ENCODE measurements at places on chromosomes 2 and 18. TPM values are rescaled to one million over a fixed set of nuclear protein-coding genes. Genes with fewer than 3 reads are reported as not detected.

DNA sequence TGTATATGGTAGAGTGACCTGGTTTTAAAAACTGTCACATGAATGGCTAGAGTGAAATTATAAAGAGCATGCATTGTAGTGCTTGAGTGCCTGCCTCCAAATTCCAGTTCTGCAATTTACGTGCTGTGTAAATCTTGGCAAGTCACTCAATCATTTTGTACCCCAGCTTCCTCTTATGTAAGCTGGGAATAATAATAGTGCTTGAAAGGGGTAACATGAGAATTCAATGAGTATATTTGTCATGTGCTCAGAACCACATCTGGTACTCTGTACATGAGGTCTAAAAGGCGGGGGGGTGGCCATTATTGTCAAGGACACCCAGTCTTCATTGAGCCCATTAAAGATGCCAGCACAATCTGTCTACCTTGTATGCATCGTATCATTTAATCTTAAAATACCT is 214.8 kb downstream of the MC4R start:
- no peaks in the 10 kb centered on the region for H3K36me3 ChIP-seq
- no peak overlapping the region for H3K4me3 ChIP-seq
- no peaks in the 10 kb centered on the region for H3K4me1 ChIP-seq
- peaks cover 3% of the 10 kb centered on the region for H3K27me3 ChIP-seq

Gene MOCOS
- total RNA-seq, result 0.14 TPM

Gene FEV
- not detected for total RNA-seq

- H3K4me3 ChIP-seq, result no peak overlapping the region
- no peaks in the 10 kb centered on the region for H3K4me1 ChIP-seq
- DNase-seq, result no peak
- no peaks in the 10 kb centered on the region for H3K36me3 ChIP-seq
- no peak overlapping the region for H3K27ac ChIP-seq
These were observed 38.3 kb downstream of the TNS1 start for GRCh38 chr2:217964275-217965161.

GRCh38 chr2:26816893-26817292 is 31.0 kb downstream of the CENPA start:
- peaks cover 4% of the 10 kb centered on the region for H3K27me3 ChIP-seq
- no peak overlapping the region for H3K4me3 ChIP-seq

DNA sequence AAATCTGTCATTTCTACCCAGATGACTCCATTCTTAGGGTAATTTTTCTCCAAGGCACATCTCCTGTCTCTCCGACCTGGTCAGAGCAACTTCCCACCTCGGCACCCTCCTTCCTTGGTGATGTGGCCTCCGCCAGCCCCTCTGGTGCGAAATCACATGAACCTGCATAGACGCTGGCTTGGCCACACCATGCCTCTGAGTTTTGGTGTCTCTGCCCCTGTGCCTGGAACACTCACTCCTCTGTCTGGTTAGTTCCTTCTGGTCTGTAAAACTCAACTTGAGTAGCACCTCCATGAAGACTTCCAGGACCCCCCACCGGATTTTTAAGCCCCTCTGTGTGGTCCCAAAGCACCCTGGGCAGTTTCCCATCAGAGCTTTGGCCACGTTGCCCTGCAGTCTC is 83.2 kb upstream of the OTOS start:
- H3K27ac ChIP-seq, result no peak overlapping the region
- H3K36me3 ChIP-seq, result peaks cover 4% of the 10 kb centered on the region
- H3K4me3 ChIP-seq, result no peak overlapping the region
- DNase-seq, result no peak

DNA sequence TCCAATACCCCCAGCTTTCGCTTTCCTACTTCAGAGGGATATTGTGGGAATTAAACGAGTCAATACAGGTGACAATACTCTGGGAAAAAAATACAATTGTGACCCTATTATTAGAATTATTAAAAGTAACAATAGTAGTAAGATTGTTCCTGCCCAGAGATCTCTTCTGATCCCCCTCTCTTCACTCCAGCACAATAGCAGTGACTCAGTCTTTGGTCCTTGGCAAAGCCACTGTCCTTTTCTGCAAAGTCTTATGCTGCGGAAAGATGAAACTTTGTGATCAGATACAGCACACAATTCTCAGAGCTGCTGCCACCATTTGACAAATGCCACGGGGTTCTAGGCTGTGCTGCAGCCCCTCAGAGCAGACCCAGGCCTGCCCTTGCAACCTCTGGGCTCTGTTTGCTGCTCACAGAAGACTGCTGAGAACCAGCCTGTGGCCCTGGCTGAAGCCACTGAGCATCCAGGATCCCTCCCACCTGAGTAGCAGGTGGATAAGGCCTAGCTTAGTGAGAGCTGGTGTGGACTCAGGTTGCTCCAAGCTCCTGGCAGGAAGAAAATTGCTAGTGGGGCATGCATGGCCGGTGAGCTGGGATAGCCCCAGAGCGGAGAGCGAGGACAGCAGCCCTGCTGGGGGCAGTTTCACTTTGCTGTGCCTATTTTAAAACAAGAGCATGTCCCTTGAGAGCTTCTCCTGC is 60.1 kb upstream of the ROCK2 start:
- H3K27ac ChIP-seq, result no peak overlapping the region
- no peaks in the 10 kb centered on the region for H3K27me3 ChIP-seq
- no peaks in the 10 kb centered on the region for H3K4me1 ChIP-seq

- no peaks in the 10 kb centered on the region for H3K27me3 ChIP-seq
- no peak overlapping the region for H3K4me3 ChIP-seq
- H3K4me1 ChIP-seq, result peaks cover 6% of the 10 kb centered on the region
- no peak for DNase-seq
- H3K27ac ChIP-seq, result no peak overlapping the region
- peaks cover 20% of the 10 kb centered on the region for H3K36me3 ChIP-seq
These were observed 69.8 kb downstream of the REV1 start for GRCh38 chr2:99420031-99420430.

GRCh38 chr18:240175-240574 is 27.7 kb downstream of the THOC1 start:
- peaks cover 29% of the 10 kb centered on the region for H3K36me3 ChIP-seq
- peaks cover 2% of the 10 kb centered on the region for H3K4me1 ChIP-seq
- H3K27me3 ChIP-seq, result no peaks in the 10 kb centered on the region
- H3K27ac ChIP-seq, result no peak overlapping the region
- H3K4me3 ChIP-seq, result no peak overlapping the region

Gene ALLC
- total RNA-seq, result not detected

Gene KLHL29
- 1.2 TPM for total RNA-seq

All from activated naive CD8-positive, alpha-beta T cell treated with anti-CD3 and anti-CD28 coated beads for 36 hours (primary cell).